ENCODE measurements at places on chromosomes 5 and 9. TPM values are rescaled to one million over a fixed set of nuclear protein-coding genes. Genes with fewer than 3 reads are reported as not detected.

RLN1 gene
- total RNA-seq = 3.7 TPM

CDKN2A gene
- total RNA-seq = 41.4 TPM

EDIL3 gene
- total RNA-seq = 73.9 TPM

SPAG8 gene
- total RNA-seq = 0.82 TPM

TLE1 gene
- 30.8 TPM for total RNA-seq

PPP1R26 gene
- total RNA-seq = 9.1 TPM

CCDC107 gene
- total RNA-seq = 31.6 TPM

ANGPTL2 gene
- total RNA-seq = 63.0 TPM

PLAC8L1 gene
- total RNA-seq = not detected

PTGER4 gene
- 7.7 TPM for total RNA-seq

SNX24 gene
- total RNA-seq = 13.1 TPM

FAM13B gene
- total RNA-seq = 15.1 TPM

MTMR12 gene
- 9.8 TPM for total RNA-seq

CER1 gene
- not detected for total RNA-seq

NR5A1 gene
- total RNA-seq = not detected

WDR38 gene
- total RNA-seq = not detected

PCDHB10 gene
- 0.12 TPM for total RNA-seq

INSL4 gene
- total RNA-seq = not detected

GNA14 gene
- total RNA-seq = 0.09 TPM

ANKRD31 gene
- 0.09 TPM for total RNA-seq

DND1 gene
- not detected for total RNA-seq

LRRC8A gene
- total RNA-seq = 21.3 TPM

RAI14 gene
- 47.7 TPM for total RNA-seq

HSD17B3 gene
- not detected for total RNA-seq

ERCC8 gene
- total RNA-seq = 14.6 TPM

ADRA1B gene
- 10.6 TPM for total RNA-seq

AQP3 gene
- total RNA-seq = 5.4 TPM

NR4A3 gene
- 0.26 TPM for total RNA-seq

MYMK gene
- not detected for total RNA-seq

ADGRD2 gene
- not detected for total RNA-seq

PCDHGA9 gene
- 1.4 TPM for total RNA-seq

HK3 gene
- not detected for total RNA-seq

MUSK gene
- total RNA-seq = not detected

RLN2 gene
- not detected for total RNA-seq

EPB41L4B gene
- 0.35 TPM for total RNA-seq
